ENCODE measurements at places on chromosomes 6 and 20. TPM values are rescaled to one million over a fixed set of nuclear protein-coding genes. Genes with fewer than 3 reads are reported as not detected.
A peak's percentile ranks its signal among the peaks of the same experiment; 100 is the strongest.

DNA sequence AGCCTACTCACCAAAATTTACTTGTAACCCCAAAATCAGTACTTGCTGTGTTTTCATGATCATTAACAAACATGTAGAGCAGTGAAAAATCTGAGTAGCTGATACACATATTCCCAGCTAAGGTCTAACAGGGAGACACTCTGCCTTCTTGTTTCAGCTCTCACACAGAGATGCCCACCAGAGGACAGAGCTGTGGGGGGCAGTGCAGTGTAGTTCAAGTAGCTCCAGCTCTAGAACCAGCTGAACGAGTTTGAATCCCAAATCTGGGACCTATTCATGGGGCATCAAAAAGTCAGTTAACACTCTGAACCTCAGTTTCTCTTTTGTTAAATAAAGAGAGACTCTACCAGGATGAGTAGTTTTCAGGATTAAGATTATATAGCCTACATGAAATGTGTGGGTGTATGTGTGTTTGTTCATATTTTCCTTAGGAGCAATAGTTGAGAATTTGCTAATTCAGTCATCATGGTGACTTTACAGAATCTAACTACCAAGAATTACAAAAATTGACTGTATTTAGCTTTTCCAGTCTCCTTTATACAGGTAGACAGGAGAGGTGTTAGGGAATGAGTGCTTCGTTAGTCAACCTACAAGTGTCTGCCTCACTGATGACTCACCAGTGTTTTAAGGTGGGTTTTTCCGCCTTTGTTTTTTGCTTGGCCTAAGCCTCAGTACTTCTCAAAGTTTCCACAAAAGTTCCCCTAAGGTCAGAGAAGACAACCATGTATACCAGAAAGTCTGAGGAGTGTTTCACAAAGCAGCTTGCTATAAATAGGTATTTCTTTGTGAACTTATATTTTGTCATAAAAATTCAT lies 164.0 kb upstream of the RUNX2 start:
- peaks cover 27% of the 10 kb centered on the region for H3K36me3 ChIP-seq
- no peaks in the 10 kb centered on the region for H3K27me3 ChIP-seq
- H3K4me3 ChIP-seq, result peak overlapping the region; percentile 35
- peaks cover 62% of the 10 kb centered on the region for H3K4me1 ChIP-seq
- DNase-seq, result peak; percentile 31

The ADTRP gene
- 10.6 TPM for total RNA-seq

GRCh38 chr20:38123021-38123587 lies 42.0 kb downstream of the TGM2 start:
- no peak for DNase-seq
- H3K27ac ChIP-seq, result peak overlapping the region; percentile 70
- H3K4me3 ChIP-seq, result peak overlapping the region; percentile 41
- H3K36me3 ChIP-seq, result no peaks in the 10 kb centered on the region
- H3K4me1 ChIP-seq, result peaks cover 12% of the 10 kb centered on the region
- H3K27me3 ChIP-seq, result peaks cover 2% of the 10 kb centered on the region

The SMIM28 gene
- total RNA-seq, result not detected

DNA sequence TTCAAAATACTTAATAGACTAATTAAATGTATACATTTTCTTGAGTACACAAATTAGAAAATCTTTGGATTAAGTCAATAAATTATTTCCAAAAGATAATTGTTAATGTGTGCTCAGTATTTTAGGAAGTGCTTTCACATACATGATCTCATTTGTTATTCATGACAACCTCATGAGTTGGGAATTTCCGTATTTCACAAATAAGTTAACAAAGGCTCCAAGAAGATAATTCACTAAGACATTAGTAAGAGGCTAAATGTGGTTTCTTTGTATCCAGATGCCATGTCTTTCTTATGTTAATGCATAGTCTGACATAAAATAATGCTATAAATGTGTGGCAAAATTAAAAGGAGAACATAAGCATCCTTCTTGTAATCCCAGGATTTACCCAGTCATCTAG lies 79.5 kb upstream of the TCF21 start:
- H3K4me3 ChIP-seq, result no peak overlapping the region
- no peaks in the 10 kb centered on the region for H3K36me3 ChIP-seq
- no peak overlapping the region for H3K27ac ChIP-seq

- H3K27ac ChIP-seq, result no peak overlapping the region
- H3K4me3 ChIP-seq, result no peak overlapping the region
- no peaks in the 10 kb centered on the region for H3K27me3 ChIP-seq
Observed at GRCh38 chr20:33670715-33671499, 3.3 kb downstream of the NECAB3 start.

- DNase-seq, result no peak
- H3K4me3 ChIP-seq, result peak overlapping the region; percentile 92
- H3K4me1 ChIP-seq, result peaks cover 56% of the 10 kb centered on the region
- no peaks in the 10 kb centered on the region for H3K27me3 ChIP-seq
- H3K36me3 ChIP-seq, result peaks cover 31% of the 10 kb centered on the region
Observed at GRCh38 chr6:24667378-24667803, 514 bp downstream of the ACOT13 start.

DNA sequence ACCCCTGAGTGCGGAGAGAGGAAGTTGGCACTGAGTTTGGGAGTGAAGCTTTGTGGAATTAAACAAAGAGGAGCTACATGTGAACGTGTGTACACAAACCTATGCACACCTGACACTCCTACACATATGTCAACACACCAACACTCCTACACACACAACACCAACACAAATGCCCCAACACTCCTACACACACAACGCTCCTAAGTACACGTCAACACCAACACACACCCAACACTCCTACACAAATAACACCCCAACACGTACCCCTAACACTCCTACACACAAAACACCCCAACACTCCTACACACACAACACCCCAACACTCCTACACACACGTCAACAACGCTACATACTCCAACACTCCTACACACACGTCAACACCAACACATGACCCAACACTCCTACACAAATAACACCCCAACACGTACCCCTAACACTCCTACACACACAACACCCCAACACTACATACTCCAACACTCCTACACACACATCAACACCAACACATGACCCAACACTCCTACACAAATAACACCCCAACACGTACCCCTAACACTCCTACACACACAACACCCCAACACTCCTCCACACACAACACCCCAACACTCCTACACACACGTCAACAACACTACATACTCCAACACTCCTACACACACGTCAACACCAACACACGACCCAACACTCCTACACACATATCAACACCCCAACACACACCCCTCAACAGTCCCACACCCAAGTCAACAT lies 40.1 kb upstream of the ZBP1 start:
- peaks cover 8% of the 10 kb centered on the region for H3K4me1 ChIP-seq
- no peak for DNase-seq
- H3K36me3 ChIP-seq, result no peaks in the 10 kb centered on the region
- no peaks in the 10 kb centered on the region for H3K27me3 ChIP-seq
- H3K27ac ChIP-seq, result no peak overlapping the region

DNA sequence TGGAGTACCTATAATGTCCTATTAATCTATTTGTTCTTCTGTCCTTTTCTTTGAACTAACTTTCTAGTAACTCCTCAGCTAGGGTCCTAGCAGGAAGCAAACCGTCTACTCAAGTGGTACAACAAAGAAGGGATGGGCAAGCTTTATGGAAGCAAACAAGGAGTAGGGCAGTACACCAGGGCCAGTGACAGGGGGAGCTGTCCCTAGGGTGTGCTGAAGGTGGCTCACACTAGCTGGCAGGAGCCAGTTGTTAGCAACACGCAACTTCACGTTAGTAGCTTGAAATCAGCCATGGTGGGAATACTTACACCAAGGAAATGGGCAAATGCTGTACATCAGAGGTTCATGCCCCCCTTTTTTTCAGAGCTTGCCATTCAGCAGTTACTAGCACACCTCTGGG lies 74.0 kb upstream of the EYA2 start:
- H3K27ac ChIP-seq, result no peak overlapping the region
- H3K27me3 ChIP-seq, result peaks cover 16% of the 10 kb centered on the region
- no peak for DNase-seq
- no peaks in the 10 kb centered on the region for H3K36me3 ChIP-seq

GRCh38 chr6:73695619-73696421 lies at the start of gene CD109:
CD109 (plus strand) TSS chr6:73696203; CDS start chr6:73696216, 13 bp downstream.
- H3K27ac ChIP-seq, result peak within 1 kb of the TSS; percentile 95
- peak within 1 kb of the TSS; percentile 88 for H3K4me3 ChIP-seq
- H3K4me1 ChIP-seq, result peaks cover 62% of the 10 kb centered on the region
- DNase-seq, result peak; percentile 61

DNA sequence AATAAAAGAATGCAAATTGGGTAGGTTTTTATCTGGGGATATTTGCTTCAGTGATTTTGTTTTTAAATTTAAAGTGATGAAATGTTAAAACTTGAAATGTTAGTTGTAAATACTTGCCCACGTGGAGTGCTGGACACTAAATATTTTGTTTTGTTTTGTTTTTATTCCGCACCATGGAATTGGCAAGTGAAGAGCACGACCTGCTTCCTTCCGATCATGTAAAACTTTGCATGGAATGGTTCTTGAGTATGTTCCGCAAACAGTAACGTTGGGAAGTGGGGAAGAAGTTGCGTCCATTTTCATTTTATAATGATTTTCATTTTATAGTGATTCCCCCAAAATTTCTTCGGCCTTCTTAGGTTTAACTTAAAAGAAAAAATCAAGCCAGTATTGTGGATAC lies 765 bp downstream of the IRAK1BP1 start:
- H3K4me3 ChIP-seq, result peak overlapping the region; percentile 97
- H3K27ac ChIP-seq, result peak overlapping the region; percentile 95
- no peak for DNase-seq
- peaks cover 2% of the 10 kb centered on the region for H3K27me3 ChIP-seq

GRCh38 chr6:126661646-126662045 lies 321.7 kb downstream of the CENPW start:
- H3K27ac ChIP-seq, result no peak overlapping the region
- H3K4me3 ChIP-seq, result no peak overlapping the region
- H3K4me1 ChIP-seq, result no peaks in the 10 kb centered on the region

DNA sequence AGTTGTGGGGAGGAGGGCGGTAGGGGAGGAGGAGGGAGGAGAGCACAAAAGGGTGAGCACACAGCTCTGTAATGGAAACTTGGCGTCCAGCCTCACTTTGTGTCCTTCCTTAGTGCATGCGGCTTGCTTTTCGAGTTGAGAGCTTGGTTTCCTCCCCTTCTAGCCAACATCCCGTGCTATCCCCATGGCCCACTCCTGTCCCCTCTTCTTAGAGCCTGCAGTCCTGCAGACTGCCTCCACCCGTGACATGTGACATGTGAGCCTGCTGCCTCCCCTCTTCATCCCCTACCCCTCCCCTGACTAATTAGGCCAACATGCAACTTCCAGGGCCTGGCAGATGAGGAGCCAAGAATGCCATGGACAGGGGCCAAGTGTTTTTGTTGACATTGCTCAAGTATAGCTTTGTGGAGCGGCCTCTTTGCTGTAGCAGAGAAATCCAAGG lies 63.2 kb downstream of the SLC24A3 start:
- no peak overlapping the region for H3K27ac ChIP-seq
- H3K27me3 ChIP-seq, result no peaks in the 10 kb centered on the region
- H3K4me3 ChIP-seq, result no peak overlapping the region
- H3K36me3 ChIP-seq, result no peaks in the 10 kb centered on the region

- peak overlapping the region; percentile 80 for H3K4me3 ChIP-seq
- peak; percentile 43 for DNase-seq
- peaks cover 74% of the 10 kb centered on the region for H3K4me1 ChIP-seq
- H3K27me3 ChIP-seq, result no peaks in the 10 kb centered on the region
Observed at GRCh38 chr6:16700202-16700915, 60.9 kb downstream of the ATXN1 start.

The CDK19 gene
- 12.4 TPM for total RNA-seq
